ENCODE measurements at places on chromosomes 2 and 18.
A peak's percentile ranks its signal among the peaks of the same experiment; 100 is the strongest.

GRCh38 chr2:233828546-233829192 lies 25.7 kb downstream of the HJURP start:
- no peak for DNase-seq

- no peak for DNase-seq
Measured at GRCh38 chr2:173545364-173545763, 190.7 kb downstream of the CDCA7 start.

GRCh38 chr2:37342591-37343220 lies 1.7 kb upstream of the QPCT start:
- DNase-seq = peak; percentile 41

GRCh38 chr18:41096504-41096903 lies 858.5 kb upstream of the PIK3C3 start:
- no peak for DNase-seq

DNA sequence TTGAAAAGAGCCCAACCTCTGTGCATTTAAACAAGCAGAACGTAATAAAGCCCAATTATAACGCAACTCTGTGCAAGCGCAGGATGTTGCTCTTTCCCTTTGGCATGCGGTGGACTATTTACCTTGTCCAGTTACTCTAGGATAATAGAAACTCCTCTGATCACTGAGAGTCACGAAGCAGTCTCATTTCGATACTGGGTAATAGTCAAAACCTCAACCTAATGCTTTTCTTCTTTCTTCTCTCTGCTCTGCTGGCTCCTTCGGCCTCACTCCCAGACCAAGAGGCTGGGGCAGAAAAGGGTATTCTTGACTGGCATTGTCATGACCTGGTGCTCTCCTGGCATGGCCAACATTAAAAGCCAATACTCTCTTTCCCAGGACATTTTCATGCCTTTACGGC lies 89.7 kb upstream of the GCFC2 start:
- DNase-seq = no peak

GRCh38 chr2:68936889-68937288 lies 15.8 kb downstream of the GKN2 start:
- DNase-seq = no peak

DNA sequence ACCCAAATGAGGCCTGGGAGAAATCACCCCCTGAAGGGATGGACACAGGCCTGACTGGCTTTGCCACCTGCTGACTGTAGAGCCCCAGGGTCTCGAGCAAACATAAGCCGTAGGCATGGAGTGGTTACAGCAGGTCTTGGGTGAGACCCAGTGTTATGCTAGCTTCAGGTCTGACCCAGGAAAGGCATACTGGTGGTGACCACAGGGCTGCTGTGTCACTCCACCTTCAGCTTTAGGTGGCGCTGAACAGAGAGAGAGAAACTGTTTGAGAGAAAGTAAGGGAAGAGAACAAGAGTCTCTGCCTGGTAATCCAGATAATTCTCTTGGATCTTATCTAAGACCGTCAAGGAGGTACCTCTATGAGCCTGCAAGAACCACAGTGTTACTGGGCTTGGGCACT lies 1544.2 kb upstream of the TMEFF2 start:
- no peak for DNase-seq

DNA sequence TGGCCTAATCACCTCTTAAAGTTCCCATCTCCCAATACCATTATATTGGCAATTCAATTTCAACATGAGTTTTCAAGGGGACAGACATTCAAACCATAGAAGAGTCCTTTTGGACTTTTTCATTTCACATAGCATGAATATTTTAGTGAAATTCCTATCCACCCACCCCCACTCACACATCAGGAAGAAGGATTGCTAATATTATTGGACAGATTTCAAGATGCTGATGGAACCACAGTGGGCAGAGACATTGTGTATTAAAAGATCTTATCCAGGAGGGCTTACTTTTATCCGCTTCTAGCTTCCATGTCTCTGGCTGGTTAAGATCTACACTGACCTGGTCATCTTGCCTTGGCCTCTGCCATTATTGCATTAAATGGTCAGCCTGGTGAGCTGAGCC lies 297.4 kb upstream of the ACVR2A start:
- no peak for DNase-seq

DNA sequence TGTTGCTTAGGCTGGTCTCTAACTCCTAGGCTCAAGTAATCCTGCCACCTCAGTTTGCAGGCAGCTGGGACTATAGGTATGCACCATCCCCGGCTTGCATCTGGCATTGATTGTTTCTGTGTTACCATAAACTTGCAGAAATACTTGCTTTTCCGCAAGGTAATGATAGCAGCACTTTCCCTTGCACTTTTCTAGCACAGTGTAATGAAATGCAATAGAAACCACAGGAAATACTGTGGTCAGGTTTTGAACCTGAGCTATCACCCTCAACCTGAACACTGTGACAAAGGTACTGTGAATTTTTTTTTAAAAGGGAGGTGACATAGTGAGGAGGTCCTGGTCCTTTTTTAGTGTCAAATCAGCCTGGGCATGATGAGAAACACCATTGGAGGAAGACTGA lies 38.3 kb downstream of the DHRS9 start:
- no peak for DNase-seq

DNA sequence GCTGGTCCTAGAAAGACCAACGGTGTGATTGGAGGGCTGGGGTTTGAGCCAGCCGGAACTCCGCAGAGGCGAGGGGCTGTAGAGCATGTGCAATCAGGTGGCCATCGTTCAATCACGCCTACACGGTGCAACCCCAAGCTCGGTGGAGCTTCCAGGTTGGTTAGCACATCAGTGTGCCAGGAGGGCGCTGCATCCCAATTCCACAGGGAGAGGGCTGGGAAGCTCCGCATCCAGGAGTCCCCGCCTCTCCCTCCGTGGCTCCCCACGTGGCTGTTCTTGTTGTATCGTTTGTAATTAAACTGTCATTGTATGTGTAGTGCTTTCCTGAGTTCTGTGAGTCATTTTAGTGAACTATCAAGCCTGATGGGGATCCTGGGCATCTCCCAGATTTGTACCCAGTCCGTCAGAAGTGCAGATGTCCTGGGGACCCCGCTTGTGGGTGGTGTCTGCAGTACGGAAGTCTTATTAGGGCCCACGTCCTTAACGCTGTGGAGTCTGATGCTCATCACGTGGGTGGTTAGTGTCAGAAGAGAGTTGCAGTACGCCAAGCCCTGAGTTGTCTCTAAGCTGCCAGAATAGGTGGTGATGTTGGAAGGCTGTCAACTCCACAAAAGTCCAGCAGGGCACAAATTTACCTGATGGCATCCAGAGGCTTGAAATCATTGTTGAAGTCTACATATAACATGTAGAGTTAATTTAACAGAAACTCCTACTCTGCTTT lies 20.6 kb upstream of the AMMECR1L start:
- no peak for DNase-seq

DNA sequence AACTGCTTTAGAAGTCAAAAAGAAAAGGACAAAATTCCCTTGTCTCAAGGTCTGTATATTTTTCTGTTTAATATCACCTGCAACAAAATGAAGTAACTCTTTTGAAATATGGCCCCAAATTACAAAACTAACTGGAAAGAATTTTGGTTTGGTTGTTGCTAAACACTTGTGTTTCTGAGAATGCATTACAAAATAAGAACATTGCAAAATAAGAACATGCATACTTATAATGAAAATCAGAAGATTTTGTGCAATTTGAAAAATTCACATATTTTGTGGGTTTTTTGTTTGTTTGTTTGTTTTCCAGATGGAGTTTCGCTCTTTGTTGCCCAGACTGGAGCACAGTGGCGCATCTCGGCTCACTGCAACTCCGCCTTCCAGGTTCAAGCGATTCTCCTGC lies 21.8 kb downstream of the NDUFB3 start:
- DNase-seq = no peak

GRCh38 chr2:72956936-72957335 lies 39.6 kb downstream of the EMX1 start:
- DNase-seq = no peak

DNA sequence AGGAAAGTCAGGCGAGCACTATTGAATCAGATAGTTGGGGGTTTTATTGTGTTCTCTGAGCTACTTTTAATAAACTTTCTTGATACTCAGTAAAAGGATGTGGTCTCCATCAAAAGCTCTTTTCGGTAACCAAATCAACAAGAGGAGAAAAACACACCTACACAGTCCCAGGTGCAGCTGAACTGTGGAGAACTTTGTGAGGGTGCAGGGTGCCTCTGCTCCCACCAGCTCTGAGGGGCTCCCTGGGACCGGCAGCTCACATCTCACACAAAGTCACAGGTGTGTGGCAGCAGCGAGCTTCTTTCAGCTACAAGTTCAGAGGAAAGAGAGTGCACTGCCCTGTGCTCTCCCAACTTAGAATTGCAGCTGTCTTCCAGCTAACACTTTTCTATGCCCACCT lies 650.4 kb downstream of the RNF144A start:
- DNase-seq = no peak

- no peak for DNase-seq
Measured at GRCh38 chr2:71631411-71631931, 178.1 kb downstream of the DYSF start.

DNA sequence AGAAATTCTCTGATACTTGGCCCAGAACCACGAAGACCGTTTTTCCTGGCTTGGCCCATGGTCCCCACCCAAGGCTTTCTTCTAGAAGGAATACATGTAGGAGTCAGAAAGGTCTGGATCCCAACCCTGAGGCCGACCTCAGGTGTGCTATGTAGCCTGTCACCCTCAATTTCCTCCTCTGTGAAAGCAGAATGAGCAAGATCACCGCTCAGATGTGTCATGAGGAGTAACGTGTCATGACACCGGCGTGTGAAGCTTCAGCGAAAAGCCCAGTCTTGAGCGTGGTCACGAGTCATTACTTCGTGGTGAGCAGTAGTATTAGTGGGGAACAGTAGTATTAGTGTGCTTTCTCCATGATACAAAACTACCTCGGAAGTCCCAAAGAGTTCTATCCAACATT lies 103.4 kb downstream of the ALPK2 start:
- no peak for DNase-seq

DNA sequence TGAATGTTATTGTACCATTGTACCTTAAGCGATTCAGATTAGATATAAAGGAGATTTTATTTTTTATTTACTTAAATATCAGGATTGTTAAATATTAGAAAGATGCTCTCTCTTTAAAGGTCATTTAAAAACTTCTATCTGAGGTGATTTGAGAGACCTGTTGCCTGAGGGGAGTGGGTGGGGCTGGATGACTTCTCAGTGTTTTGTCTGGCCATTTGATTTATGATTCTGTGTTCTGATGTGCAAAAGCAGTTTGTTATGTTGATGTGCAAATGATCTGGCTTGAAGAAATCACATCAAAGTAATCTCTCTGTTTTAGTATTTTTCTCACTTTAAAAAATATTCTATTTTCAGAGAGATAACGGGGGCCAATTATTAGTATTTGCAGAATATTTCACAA lies 370.8 kb downstream of the NUP35 start:
- DNase-seq = no peak

DNA sequence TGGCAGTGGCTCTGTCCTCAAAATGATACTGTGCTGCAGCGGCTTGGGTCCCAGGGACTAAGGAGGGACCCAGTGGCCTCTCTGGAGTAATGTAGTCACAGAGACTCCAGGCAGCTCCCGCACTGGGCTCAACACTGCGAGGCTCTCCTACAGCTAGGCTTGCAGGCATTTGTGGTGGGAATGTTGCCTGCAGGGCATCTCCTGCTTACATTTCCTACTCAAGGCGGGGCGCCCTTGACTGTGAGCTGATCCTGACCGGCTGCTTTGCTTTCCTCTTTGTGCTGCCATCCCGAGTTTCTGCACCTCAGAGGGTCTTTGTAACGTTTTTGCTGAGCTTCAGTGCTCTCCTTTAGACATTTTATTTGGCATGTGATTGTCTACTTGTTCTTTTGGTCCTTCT lies 177.4 kb upstream of the FN1 start:
- DNase-seq = no peak

DNA sequence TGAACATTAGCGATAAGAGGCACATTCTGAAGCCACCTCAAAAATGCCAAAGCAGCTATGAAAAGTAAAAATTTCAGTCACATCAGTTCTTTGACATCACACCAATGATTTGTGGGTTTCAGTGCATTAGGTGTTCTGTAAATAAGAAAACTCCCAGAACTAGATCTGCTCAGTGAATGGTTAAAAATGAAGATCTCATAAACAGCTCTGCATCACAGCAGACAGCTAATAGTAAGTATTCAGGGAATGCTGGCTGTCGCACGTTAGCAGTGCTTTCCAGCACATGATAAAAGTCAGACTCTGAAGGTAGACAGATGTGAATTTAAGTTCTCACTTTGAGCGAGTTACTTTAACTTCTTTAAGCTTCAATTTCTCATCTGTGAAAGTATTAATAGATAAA lies 154.9 kb downstream of the SATB2 start:
- DNase-seq = no peak

GRCh38 chr2:161172901-161173540 lies 12.8 kb downstream of the TANK start:
- DNase-seq = no peak

GRCh38 chr2:33436083-33436482 lies 40.4 kb upstream of the RASGRP3 start:
- DNase-seq = no peak

DNA sequence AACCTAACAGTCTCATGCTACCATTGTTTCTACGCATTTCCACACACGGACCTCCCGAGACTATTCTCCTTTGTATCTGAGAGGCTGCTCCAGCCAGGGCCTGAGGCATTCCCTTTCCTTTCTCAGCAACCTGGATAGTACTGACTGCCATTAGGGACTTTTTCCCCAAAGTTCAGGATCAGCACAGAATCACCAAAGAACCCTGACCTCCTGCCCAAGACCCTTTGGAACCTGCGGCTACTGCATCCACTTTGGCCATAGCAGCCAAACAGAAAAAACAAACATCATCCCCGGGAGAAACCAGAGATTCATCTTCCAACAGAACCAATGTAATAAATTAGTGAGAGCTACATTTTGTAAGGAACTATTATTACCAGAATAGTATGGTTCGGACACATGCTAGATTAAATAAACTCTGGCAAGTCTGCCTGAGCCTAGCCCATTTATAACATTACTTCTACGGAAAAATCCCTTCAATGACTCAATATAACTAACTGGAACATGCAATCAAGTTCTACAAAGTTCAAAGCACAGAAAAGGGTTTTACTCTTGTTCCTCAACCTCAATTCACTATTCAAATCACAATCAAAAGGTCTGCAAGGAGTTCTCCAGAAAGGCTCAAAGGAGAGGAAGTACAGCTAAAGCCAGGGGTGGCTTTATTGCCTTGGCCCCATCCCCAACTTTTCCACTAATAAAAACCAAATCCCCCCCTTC lies 51.8 kb downstream of the LPIN2 start:
- DNase-seq = no peak

DNA sequence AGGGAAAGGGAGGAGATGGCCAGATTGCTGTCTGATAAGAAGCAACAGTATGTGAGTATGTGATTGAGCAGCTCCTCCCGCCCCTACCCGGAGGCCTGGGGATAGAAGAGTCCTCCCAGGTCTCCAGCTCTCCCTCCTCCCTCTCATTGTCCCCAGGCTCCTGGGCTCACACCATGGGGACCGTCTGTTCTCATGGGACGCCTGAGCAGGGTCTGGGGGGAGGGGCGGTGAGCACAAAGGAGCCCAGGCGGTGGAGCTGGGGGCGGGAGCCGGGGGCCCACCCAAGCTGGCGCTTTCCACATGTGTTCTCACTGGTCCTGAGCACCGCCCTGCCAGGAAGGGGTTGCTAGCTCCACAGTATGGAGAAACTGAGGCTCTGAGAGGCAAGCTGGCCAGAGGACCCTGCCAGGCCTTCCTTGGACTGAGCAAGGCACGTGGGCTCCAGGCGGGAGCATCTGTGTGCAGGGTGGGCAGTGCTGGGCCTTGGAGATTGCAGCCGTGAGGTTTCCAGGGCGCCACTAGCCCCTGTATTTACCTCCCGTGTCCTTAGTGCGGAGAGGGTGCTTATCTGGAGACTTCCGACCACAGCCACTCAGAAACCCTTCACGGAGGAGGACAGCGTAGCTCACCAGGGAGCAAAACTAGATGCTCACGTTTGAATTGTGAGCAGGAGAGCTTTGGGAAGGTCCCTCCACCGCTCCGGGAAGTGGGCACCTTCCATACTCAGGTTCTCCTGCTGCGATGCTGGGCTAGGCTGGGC lies 37.4 kb downstream of the PDIA6 start:
- DNase-seq = no peak

Data from hindlimb muscle (tissue), 1 donor.